ENCODE measurements at places on chromosomes 11 and 22.

GRCh38 chr11:1401656-1402221 lies 12.0 kb downstream of the BRSK2 start:
- DNase-seq: peak; percentile 69

DNA sequence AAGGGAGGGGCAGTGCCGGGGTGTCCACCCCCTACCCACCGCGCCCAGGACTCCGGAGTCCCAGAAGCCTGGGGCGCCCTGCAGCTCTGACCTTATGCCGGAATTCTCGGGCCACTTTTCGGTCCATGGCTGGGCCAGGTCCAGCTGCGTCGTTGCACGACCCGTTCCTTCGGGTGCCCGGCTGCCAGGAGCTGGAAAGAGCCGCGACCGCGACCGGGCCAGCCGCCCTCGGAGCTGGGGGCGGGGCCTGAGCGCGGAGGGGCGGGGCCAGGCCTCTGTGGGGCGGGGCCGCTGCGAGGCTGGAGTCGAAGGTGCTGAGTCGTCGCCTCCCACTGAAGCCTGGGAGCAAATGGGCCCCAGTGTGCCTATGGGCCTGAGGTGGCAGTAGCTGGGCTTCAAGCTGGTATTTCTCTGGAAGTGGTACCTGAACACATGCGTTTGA lies at the start of gene USH1C:
TSS of gene USH1C (minus strand) at position 236 of the 442 bp plus-strand sequence. CDS start at position 127, 109 bp downstream.
- DNase-seq: no peak

GRCh38 chr11:3797329-3798090 lies at the start of gene NUP98:
Gene NUP98 (minus strand): TSS chr11:3797554. CDS start chr11:3782117, 15,437 bp downstream.
- peak; percentile 99 for DNase-seq

GRCh38 chr11:46718155-46719019 lies 626 bp upstream of the F2 start:
- DNase-seq: no peak

- no peak for DNase-seq
Measured at GRCh38 chr11:68845351-68846002, 3.8 kb upstream of the CPT1A start.

DNA sequence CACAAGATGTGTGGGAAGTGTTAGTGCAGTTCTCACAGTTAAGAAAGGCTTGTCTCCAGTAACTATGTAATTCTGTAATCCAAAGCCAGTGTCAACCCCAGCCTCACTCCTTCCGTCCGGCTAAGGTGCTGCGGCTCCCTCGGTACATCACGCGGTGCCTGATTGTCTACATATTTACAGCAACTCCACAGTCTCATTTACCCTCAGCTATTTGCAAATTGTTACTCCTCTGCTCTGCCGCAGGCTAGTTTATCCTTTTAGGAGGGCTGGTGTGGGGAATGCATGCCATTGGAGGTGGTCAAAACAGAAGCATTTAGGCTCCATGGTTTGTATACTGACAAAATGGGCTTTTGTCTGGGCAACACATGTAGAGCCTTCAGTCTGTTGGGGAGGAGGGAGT lies 358.3 kb downstream of the METTL15 start:
- no peak for DNase-seq

GRCh38 chr22:50503475-50504145 lies 3.9 kb downstream of the LMF2 start:
- no peak for DNase-seq

- DNase-seq: no peak
Measured at GRCh38 chr11:102120437-102120973, 10.3 kb downstream of the YAP1 start.

- peak; percentile 23 for DNase-seq
Measured at GRCh38 chr11:100825626-100826025, 138.5 kb downstream of the ARHGAP42 start.

GRCh38 chr22:29860006-29860766 lies 22.1 kb upstream of the ASCC2 start:
- DNase-seq: no peak

DNA sequence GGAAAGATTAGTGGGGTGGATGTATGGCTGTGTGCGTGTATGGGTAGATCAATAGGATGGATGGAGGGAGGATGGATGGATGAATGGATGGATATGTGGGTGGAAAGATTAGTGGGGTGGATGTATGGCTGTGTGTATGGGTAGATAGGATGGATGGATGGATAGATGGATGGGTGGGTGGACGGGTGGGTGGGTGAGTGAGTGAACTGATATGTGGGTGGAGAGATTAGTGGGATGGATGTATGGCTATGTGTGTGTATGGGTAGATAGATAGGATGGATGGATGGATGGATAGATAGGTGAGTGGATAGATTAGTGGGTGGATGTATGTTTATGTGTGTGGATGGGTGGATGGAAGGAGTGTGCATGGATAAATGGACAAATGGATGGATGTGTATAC lies 87.6 kb upstream of the LDLRAD3 start:
- DNase-seq: no peak

GRCh38 chr11:93579187-93579751 lies 36.1 kb upstream of the SMCO4 start:
- no peak for DNase-seq

DNA sequence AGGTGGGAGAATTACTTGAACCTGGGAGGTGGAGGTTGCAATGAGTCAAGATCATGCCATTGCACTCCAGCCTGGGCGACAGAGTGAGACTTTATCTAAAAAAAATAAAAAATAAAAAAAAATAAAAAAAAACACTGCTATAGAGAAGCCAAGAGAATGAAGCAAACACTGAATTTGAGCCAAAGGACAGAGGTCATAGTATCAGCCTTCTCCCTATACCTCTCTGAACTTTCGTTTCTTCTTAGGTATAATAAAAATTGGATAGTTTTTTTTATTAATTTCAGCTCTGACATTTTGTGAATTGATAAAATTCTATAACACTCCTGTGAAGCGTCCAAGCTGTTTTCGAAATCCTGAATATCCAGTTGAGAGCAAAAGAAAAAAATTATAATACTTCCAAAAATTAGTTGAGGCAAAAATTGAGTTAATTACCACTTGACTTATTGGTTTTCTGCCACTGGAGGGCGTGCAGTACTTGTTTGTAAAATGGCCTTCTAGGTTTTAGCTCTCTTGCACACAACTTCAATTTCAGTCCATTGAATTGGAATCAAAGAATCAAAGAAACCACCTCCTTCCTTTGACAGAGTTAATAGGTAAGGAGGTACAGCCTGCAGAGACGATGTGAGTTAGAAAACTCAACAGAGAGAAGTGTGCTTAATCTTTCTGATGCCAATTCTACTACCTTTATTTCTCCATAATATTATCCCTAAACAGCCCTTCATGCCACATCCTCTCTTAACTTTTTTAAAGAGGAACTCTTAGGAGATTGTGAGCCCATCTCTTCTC lies 143.2 kb downstream of the BBOX1 start:
- peak; percentile 45 for DNase-seq

Measured in right kidney (tissue), 9 donors.